ENCODE measurements at places on chromosomes 2 and 18.

DNA sequence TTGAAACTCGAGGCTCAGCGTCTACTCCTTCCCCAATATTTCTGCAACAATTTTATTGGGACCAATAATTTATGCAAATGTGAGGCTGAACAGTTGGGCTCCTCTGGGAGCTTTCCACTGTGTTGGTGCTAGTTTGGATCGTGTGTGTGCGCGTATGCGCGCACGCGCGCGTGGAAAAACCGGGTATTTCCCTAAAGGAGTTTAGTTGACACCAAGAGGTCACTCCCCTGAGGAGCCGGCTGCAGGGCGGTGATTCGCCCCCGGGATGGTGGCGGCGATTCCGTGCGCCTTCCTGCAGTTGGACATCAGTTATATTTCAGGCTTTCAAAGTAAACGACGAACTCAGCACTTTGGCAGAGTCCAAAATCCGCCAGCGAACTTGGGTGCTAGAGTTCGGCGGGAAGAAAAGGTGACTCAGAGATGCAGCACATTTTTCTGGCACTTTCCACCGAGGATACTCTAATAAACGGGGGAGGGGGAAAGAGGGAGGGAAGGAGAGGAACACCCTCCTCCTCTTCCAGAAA is 186.5 kb upstream of the FANCL start:
- peak; percentile 7 for DNase-seq

GRCh38 chr2:45085487-45085886 is 76.2 kb upstream of the SIX2 start:
- DNase-seq: no peak

DNA sequence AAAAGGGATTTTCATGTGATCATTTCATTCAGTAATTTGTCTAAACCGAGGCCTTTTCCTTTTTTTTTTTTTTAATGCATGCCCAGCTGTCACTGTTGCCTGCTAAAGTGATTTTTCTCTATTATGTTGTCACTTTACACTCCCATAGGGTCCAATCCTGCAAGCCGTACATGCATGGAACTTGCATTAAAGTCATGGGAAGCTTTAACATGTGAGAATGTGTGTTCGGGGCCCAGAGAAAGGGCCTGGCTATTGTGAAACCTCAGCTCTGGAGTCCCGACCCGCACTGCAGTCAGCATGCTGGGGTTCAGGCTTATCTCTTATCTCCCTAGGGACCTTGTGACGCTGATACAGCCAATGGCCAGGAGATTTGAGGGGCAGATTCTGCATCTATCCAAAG is 474.6 kb downstream of the SLC4A3 start:
- DNase-seq: no peak

GRCh38 chr2:206876216-206876860 is 63.0 kb upstream of the CPO start:
- no peak for DNase-seq

DNA sequence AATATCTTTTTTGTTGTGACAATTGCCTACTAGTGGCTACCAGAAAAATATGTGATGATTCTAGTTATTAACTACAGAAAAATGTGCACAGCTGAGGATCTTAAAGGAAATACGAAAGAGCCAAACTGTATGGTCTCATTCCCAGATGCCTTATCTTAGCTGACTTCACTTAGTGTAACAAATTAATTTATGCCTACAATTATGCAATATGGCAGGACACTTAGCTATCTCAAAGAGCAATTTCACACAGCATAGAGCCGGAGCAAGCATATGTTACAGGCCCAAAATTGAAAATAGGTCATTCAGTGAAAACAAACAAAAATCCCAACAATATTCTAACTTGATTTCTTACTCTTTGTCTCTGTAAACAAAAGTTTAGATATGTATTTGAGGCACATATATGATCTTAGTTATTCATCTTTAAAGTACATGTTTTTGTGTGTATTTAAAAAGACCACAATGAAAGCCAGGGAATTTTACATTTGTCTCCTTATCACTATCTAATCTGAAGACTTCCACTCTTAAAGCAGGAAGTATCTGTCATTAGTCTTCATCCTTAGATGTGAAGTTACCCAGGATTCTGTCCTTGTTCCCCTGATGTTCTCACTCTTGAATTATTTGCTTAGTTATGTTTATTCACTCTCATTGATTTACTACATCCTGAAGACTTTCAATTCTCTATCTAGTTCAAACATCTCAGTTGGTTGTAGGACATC is 1579.0 kb upstream of the NXPH2 start:
- DNase-seq: no peak
